Pancreas (tissue), 10 donors: ENCODE measurements at places on chromosomes 1 and 21. TPM values are rescaled to one million over a fixed set of nuclear protein-coding genes. Genes with fewer than 3 reads are reported as not detected.

AP4B1 gene
- total RNA-seq, result 8.2 TPM

DNA sequence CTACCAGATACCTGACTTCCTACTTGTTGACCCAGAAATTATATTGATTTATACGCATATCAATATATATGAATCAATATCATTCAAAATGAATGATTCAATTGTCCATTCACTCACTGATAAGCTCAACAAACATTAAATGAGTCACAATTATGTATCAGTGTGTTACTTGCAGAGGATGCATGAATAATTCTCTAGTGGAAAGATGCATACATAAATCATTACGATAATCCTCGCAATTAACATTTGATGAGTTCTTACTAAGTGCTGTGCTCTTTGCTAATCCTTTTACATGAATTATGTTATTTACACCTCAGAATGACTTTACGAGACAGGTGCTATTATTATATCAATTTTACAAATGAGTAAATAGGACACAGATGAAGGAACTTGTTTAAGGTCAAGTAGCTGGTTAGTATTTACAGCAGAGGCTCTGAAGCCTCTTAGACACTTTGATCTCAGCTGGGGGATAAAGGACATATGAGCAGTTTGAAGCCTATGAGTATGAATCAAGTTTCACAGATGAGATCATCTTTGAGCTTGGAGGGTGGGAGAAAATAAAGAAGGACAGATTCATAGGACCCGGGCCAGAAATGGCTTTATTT lies 112.8 kb upstream of the ADAMTS5 start:
- no peaks in the 10 kb centered on the region for H3K4me1 ChIP-seq
- no peaks in the 10 kb centered on the region for H3K27me3 ChIP-seq
- no peak for DNase-seq
- no peak overlapping the region for H3K27ac ChIP-seq

DNA sequence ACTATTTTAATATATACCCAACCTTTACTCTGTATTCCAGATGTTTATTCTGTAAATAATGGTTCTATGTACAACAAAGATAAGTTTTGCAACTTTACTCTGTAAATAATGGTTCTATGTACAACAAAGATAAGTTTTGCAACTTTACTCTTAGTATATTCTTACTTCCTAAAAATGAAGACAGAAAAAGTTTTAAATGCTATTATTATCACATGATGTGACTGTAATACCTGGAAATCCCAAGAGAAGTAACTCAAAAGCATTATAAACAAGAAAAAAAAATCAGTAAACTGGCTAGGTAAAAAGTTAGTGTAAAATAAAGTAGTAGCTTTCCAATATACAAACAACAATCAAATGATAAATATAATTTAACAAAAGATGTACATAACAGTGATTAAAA lies 18.5 kb upstream of the EXO1 start:
- H3K4me1 ChIP-seq, result no peaks in the 10 kb centered on the region
- H3K4me3 ChIP-seq, result no peak overlapping the region
- H3K36me3 ChIP-seq, result no peaks in the 10 kb centered on the region
- H3K27ac ChIP-seq, result no peak overlapping the region
- no peak for DNase-seq

DNA sequence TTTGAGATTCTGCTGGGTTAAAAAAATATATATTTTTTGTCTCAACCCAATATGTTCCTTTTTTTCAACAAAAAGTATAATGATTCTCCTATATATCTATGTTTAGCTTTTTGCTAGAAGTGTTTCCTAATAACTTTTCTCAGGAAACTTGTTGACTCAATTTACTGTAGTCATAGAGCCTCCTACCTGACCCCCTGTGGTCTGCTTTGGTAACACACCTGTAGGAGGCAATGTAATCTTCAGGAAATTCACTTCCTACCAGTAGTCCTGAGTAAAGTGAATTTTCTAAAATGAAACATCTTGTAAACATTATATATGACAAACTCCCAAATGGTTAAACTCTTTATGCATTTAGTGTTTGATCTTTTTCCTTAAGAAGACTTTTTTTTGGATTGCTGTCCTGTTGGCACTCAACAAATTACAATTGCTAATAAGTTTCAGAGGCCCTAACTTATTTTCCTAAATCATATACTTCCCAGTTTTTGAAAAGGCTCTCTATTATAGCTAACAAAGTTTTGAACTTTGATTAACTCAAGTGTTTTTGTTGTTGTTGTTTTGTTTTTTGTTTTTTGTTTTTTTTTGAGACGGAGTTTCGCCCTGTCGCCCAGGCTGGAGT lies 118.3 kb downstream of the OLFML2B start:
- no peak overlapping the region for H3K27ac ChIP-seq
- no peak for DNase-seq
- H3K4me3 ChIP-seq, result no peak overlapping the region
- no peaks in the 10 kb centered on the region for H3K4me1 ChIP-seq
